ENCODE measurements at places on chromosomes 6 and 20.

- peak; percentile 61 for DNase-seq
Observed at GRCh38 chr6:44002593-44003344, 124.5 kb downstream of the MRPL14 start.

GRCh38 chr6:71982389-71982788 lies 96.0 kb downstream of the RIMS1 start:
- no peak for DNase-seq

- DNase-seq = no peak
Observed at GRCh38 chr6:484746-485145, 93.2 kb downstream of the IRF4 start.

GRCh38 chr20:1637755-1638154 lies 17.9 kb upstream of the SIRPB1 start:
- DNase-seq = no peak

GRCh38 chr20:34559311-34560140 lies 1.0 kb downstream of the MAP1LC3A start:
- no peak for DNase-seq

- no peak for DNase-seq
Observed at GRCh38 chr20:57663241-57663640, 43.0 kb upstream of the ZBP1 start.

DNA sequence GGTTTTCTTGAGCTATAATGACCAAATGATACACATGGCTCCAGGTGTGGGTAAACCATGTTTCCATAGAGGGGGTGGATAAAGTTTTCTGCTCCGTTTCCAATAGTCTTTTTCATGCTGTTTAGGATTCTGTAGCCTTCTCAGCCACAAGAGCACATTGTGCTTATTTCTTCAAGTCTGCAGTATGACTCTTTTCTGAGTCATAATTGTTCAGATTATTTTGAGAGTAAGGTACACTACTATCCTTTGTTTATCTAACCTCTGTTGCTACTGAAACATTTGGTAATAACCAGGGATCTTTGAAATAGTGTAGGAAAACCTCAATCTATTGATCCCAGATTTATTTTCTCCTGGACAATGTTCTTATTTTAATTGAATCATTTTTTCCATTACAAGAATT lies 247.9 kb upstream of the BMP2 start:
- DNase-seq = no peak

DNA sequence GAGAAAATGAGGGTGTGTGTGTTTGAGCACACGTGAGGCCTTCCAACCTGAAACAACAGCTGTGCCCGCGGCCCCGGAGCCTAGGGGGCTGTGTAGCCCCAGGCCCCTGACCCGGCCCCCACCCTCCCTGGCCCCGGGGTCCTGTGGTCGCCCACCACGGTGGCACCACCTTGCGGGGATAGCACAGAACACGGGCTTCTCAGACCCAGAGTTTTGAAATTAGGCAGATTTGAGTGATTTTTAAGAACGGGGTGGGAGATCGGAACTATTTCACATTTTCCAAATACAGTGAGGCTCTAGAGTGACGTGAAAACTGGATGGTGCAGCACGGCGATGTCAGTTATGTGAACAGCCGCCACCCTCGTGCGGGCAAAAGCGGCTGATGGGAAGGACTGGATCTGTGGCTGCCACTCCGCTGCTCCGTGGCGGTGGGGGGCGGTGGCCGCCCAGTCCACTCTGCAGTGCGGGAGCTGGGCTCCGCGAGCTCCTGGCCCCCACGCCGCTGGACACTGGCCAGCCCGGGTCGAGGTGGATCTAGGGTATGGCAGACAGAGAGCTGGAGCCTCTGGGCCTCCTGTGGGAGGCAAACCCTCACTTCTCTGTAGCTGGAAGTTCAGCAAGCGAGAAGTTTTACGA lies 17.3 kb upstream of the BHLHE23 start:
- DNase-seq = no peak

- no peak for DNase-seq
Observed at GRCh38 chr6:119323931-119324330, 25.6 kb downstream of the MAN1A1 start.

DNA sequence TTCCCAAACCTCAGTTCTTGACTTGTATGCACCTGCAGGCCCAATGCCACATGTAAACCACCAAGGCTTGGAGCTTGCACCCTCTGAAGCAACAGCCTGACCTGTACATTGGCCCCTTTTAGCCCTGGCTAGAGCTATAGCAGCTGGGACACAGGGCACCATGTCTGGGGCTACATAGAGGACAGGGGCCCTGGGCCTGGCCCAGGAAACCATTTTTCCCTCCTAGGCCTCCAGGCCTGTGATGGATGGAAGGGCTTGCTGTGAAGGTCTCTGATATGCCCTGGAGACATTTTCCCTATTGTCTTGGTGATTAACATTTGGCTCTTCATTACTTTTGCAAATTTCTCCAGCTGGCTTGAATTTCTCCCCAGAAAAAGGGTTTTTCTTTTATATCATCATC lies 64.6 kb downstream of the SLC35F1 start:
- DNase-seq = no peak

DNA sequence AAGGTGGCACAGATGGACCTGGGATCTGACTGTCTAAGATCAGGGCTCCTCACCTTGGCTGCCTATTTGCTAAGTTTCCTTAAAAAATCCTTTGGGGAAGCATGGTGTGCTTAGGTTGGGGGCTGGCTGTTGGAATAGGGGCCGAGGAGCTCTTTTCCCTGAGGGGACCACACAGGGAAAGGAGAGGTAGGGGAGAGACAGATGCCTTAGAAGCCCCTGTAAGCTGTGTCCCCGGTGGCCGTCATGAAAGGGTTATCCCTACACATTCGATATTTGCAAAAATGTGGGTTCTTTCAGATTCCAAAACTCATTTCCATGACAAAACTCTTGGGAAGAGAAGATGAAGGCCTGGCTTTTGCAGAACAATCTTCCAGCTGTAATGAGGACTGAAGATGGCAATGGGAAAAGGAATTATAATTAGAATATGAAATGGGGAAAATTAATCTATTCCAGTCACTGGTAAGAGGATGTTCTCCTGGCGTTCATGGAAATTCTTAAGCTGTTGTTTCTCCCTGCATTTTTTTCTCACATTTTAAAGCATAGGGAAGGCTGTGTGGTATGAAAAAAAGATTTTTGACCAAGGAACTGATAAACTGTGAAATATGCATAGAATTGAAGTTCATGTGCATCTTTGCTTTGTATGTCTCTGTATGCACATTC lies 53.8 kb downstream of the TOX2 start:
- no peak for DNase-seq

- DNase-seq = no peak
Observed at GRCh38 chr20:37411408-37412219, 65.7 kb downstream of the SRC start.
